CD8-positive, alpha-beta memory T cell (primary cell): ENCODE measurements at places on chromosomes 5 and 9. TPM values are rescaled to one million over a fixed set of nuclear protein-coding genes. Genes with fewer than 3 reads are reported as not detected.

Gene PDCD1LG2
- 0.33 TPM for total RNA-seq

DNA sequence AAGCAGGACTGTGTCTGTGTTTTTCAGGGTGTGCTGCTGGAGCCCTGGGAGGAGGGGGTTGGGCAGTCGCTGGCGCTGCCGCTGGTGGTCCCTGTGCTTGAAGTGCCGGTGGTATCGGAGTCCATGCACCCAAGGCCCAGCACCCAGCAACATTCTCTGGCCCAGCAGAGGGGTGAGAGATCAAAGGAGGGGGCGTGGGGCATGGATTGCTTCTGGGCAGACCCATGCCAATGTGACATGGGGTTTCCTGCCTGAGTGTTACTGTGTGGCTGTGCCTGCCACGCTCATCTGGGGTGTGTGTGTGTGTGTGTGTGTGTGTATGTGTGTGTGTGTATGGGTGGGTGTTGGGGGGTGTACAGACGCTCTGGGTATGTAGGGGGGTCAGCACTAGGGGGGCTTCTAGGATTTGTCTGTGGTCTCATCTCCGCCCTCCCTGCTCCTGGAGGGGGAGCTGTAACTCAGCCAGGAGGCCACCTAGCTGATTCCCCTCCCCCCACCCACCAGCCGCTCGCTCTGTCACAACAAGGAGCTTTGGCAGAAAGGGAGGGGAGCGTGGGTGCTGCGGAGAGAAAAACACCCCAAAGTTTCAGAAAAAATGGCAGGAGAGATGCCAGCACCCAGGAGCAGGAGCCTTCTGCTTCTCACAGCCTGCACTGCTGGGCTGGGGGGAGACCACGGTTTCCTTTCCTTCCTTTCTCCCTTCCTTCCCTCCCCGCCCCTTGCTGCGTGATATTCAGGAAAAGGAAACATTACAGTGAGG lies 35.9 kb upstream of the HSPA9 start:
- DNase-seq, result no peak
- no peaks in the 10 kb centered on the region for H3K36me3 ChIP-seq
- peaks cover 12% of the 10 kb centered on the region for H3K4me1 ChIP-seq
- no peak overlapping the region for H3K4me3 ChIP-seq
- peaks cover 15% of the 10 kb centered on the region for H3K27me3 ChIP-seq

- no peaks in the 10 kb centered on the region for H3K4me1 ChIP-seq
- H3K4me3 ChIP-seq, result no peak overlapping the region
- DNase-seq, result no peak
- H3K27me3 ChIP-seq, result no peaks in the 10 kb centered on the region
- H3K36me3 ChIP-seq, result no peaks in the 10 kb centered on the region
These were observed 275.8 kb upstream of the RIOK2 start for GRCh38 chr5:97458851-97459250.

- H3K36me3 ChIP-seq, result no peaks in the 10 kb centered on the region
- DNase-seq, result no peak
- H3K4me1 ChIP-seq, result no peaks in the 10 kb centered on the region
- no peak overlapping the region for H3K4me3 ChIP-seq
- H3K27ac ChIP-seq, result no peak overlapping the region
These were observed 21.1 kb upstream of the HSPA9 start for GRCh38 chr5:138596105-138596881.

Gene COL23A1
- total RNA-seq, result 0.20 TPM

Gene EQTN
- not detected for total RNA-seq

Gene CCL27
- total RNA-seq, result 0.39 TPM

- DNase-seq, result no peak
- no peaks in the 10 kb centered on the region for H3K4me1 ChIP-seq
- H3K36me3 ChIP-seq, result no peaks in the 10 kb centered on the region
- no peaks in the 10 kb centered on the region for H3K27me3 ChIP-seq
- H3K27ac ChIP-seq, result no peak overlapping the region
These were observed 129.0 kb downstream of the SREK1 start for GRCh38 chr5:66273121-66273520.

- no peak overlapping the region for H3K27ac ChIP-seq
- peaks cover 14% of the 10 kb centered on the region for H3K4me1 ChIP-seq
- H3K27me3 ChIP-seq, result no peaks in the 10 kb centered on the region
- no peak for DNase-seq
- H3K4me3 ChIP-seq, result no peak overlapping the region
These were observed 29.8 kb upstream of the MAN2A1 start for GRCh38 chr5:109659901-109660300.

- H3K4me1 ChIP-seq, result no peaks in the 10 kb centered on the region
- no peaks in the 10 kb centered on the region for H3K36me3 ChIP-seq
- H3K4me3 ChIP-seq, result no peak overlapping the region
- no peak for DNase-seq
- H3K27ac ChIP-seq, result no peak overlapping the region
These were observed 138.9 kb upstream of the SGCD start for GRCh38 chr5:156188016-156188415.

- H3K27ac ChIP-seq, result no peak overlapping the region
- no peak overlapping the region for H3K4me3 ChIP-seq
- no peak for DNase-seq
- H3K36me3 ChIP-seq, result no peaks in the 10 kb centered on the region
These were observed 1414.3 kb upstream of the CDH6 start for GRCh38 chr5:29779141-29779540.

GRCh38 chr9:105911104-105911911 lies 217.0 kb downstream of the TMEM38B start:
- H3K27ac ChIP-seq, result no peak overlapping the region
- no peaks in the 10 kb centered on the region for H3K27me3 ChIP-seq
- H3K4me1 ChIP-seq, result no peaks in the 10 kb centered on the region

DNA sequence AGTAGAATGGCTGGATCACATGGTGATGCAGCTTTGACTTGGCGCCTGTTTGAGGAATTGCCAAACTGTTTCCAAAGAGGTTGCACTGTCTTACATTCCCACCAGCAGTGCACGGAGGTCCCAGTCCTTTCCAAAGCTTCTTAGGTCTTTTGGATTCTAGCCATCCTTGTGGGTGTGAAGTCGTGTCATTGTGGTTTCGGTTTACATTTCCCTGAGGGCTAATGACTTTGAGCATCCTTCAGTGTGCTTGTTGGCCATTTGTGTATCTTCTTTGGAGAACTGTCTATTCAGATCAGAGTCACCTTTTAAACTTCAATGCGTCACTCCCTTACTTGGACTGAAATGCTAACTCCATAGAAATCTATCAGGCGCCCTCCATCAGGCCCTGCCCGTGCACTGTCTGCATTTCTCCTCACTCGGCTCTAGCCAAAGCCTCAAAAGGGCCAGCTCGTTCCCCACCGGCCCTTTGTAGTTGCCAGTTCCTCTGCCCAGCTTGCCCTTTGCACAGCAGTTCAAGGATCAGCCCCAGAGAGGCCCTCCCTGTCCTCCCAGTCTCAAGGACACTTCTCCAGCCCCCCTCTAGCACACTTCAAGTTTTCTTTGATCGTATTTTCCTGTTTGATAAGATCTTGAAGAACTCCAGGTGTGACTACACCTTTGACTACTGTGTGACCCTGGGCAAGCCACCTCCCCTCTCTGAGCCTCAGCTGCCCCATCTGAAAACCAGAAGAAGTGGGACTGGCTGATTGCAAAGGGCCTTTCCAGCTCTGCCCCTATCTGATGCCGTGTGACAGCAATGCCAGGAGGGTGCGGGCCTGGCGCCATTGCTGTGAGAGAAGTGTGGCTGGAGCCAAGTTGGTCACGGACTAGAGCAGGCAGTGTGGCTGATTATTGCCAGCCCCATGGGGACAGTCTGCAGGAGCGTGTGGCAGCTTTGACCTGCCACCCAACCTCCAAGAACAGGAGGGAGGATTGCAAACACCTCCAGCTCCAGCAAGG lies 5.6 kb downstream of the HRH2 start:
- no peak for DNase-seq
- H3K27ac ChIP-seq, result no peak overlapping the region
- H3K27me3 ChIP-seq, result no peaks in the 10 kb centered on the region
- peaks cover 39% of the 10 kb centered on the region for H3K4me1 ChIP-seq
- no peaks in the 10 kb centered on the region for H3K36me3 ChIP-seq

GRCh38 chr9:37038302-37038942 lies 4.4 kb upstream of the PAX5 start:
- no peak overlapping the region for H3K4me3 ChIP-seq
- H3K36me3 ChIP-seq, result no peaks in the 10 kb centered on the region
- H3K4me1 ChIP-seq, result peaks cover 39% of the 10 kb centered on the region
- peaks cover 59% of the 10 kb centered on the region for H3K27me3 ChIP-seq
